Right renal cortex interstitium (tissue), 3 donors: ENCODE measurements at places on chromosomes 11 and 22. TPM values are rescaled to one million over a fixed set of nuclear protein-coding genes. Genes with fewer than 3 reads are reported as not detected.

DNA sequence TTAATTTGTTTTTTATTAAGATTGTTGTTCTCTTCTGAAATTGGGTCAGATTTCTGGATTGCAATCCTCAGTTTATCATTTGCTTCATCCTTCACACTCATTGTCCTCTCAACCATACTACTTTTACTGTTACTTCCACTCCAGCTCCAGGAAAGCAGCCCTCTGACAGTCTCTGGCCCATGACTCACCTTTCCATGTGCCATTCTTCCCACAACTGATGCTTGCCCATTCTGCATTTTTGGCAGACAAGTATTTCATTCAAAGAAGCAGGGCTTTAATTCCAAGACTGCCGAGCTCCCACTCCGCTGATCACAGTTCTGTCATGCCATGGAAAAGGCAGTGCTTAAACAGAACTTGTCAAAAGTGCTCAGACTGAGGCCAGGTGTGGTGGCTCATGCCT, 139.2 kb downstream of the WNT11 start:
- no peak for DNase-seq

DNA sequence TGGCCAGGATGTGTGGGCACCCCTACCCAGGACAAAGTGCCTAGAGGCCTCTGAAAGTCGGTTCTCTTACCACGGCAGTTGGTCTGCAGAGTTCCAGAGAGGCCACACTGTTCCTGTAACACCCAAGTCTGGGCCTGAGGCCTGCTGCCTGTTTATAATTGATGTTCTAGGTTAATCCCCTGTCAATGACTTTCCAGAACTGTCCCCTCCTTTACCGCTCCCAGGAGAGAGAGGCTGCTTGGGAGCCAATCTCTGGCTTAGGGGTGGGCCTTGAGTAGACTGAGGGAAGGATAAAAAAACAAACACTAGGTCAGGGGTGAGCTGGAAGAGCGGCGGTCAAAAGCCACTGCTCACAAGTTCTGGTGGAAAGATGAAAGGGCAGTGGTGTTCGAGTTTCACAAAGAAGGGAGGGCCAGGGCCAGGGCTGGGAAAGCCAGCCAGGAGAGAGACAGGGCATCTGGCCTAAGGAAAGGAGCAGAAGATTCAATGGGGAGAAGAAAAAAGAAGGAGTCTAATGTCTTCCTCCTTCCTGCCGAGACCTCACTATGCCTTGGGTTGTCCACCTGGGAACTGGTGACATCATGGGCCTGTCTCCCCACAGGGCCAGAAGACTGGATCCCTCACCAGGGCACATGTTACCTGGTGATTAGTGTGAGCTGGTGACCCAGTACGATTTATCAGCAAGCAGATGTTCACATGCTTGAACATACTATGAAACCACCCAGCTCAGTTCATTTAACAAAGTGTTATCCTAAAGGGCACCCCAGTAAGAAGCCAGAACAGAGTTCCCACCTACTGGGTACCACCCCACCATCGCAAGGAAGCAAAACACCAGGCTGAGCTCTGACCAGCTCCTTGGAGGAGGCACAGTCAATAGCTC, 50.2 kb downstream of the PC start:
- DNase-seq, result no peak

GRCh38 chr11:72333661-72334060, 89.7 kb upstream of the PHOX2A start:
- DNase-seq, result no peak

GRCh38 chr11:109507331-109507730, 85.3 kb downstream of the C11orf87 start:
- no peak for DNase-seq

DNA sequence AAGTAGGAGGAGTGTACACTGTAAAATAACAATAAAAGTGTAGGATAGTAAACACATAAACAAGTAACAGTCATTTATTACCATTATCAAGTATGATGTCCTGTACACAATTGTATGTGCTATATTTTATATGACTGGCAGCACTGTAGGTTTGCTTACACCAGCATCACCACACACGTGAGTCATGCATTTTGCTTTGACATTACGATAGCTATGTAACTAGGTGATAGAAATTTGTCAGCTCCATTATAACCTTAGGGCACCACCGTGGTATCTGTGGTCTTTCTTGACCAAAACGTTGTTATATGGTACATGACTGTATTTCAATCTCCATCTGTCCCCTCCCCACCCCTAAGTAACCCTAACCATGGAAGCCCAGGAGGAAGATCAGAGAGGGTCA, 1.1 kb downstream of the DNAL4 start:
- no peak for DNase-seq

GRCh38 chr22:19707347-19708290, 6.7 kb upstream of the SEPTIN5 start:
- DNase-seq, result no peak

CD3E gene
- 0.30 TPM for polyA plus RNA-seq

DNA sequence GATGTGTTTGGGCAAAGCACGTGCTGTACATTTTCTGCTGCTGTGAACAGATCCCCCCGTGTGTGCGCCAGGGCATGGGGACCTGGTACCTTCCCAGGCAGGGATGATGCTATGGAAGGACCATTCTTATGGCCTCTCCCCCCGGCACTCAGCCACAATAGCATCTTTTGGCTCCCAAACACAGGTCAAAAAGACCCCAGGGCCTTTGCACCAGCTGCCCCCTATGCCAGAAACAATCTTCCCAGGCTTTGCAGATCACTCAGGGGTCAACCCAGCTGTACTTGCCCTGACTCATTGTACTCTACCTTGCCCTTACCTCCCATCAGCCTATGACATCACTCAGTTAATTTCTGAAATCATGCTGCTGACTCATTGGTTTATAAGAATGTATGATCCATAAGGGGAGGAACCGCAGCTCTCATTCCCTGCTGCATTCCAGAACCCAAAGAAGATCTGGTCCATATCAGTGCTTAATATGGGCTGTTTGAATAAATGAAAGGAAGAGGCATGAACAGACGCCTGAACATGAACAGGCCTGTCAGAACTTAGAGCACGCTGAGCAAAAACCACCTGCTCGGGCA, 100.7 kb downstream of the CELSR1 start:
- no peak for DNase-seq
